ENCODE measurements at places on chromosomes 16 and 17.

- no peak for DNase-seq
Observed at GRCh38 chr17:43745541-43745940, 13.1 kb downstream of the SOST start.

DNA sequence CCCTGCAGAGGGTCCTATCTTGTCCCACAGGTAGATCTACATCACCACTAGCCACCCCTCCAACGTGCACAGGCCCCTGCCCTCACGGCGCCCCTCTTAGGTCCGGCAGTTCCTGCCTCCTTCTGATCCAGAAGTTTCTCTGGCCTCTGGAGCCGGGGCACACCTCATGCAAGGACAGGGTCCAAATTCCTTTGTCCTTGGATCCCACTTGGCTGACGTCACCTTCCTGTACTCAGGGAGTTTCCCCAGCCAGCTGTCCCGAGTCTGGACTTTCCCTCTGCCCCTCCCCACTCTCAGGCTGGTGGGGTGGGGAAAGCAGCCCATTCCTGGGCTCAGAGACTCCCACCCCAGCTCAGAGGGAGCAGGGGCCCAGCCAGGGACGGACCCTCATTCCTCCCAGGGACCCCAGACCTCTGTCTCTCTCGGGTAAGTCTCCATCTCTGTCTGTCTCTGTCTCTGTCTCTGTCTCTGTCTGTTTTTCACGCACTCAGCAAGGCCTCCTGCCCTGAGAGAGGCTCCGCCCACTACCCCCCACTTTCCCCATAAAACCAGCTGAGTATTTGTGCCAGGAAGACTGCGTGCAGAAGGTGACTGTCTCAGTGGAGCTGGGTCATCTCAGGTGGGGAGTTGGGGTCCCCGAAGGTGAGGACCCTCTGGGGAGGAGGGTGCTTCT lies at the start of gene IL32:
TSS of gene IL32 (plus strand) at position 572 of the 673 bp plus-strand sequence. CDS start 172 bp downstream, outside the sequence.
- DNase-seq, result peak; percentile 68

DNA sequence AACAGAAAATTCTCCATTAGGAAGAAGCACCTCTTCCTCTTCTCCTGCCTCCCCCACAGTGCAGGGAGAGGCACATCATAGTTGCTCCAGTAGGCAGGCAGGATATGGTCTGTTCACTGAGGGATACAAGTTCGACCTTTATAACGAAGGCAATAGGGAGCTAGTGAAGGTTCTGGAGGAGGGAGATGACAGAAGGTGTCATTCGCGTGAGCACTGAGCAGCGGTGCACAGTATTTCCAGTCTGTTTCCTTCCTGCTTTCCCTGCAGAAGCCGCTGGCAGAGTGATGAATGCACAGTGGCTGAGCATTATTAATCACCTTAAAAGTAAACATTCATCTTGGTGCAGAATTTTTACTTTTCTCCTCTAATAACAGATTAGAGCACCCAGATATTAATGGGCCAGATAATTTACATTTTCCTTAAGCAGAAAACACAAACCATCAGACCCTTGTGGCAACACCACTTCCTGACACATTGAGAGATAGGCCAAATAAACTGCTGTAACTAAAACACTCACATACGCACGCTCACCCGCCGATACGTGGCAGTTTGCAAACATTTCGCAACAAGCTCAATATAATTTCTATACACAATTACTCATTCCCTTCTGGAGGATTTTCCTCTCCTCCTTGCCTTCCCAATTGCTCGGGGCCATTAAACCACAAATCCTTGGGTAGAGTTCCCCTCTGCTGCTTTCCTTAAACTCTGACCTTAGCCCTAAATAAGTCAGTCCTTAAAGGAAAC lies 69.5 kb downstream of the AIPL1 start:
- DNase-seq, result no peak

DNA sequence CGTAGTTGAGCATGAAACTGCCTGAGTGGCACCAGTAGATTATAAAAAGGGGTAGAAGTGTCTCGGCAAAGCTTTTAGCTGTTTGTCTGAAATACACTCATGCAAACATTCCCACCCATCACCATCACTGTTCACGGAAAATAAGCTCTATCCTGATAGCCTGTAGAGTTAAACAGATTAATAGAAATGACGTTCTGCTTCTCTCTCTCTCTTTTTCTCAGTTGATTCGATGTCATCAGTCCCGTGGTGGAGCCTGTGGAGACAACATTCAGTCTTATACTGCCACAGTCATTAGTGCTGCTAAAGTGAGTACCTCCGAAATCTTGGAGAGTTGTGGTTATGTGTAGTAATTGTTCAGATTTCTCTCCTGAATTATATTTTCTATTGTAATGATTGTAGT lies 224.7 kb downstream of the BCAS3 start:
- DNase-seq, result no peak

GRCh38 chr17:2059547-2060384 lies 4.9 kb downstream of the HIC1 start:
- DNase-seq, result no peak

GRCh38 chr16:1612320-1613111 lies at the start of gene CRAMP1:
TSS of gene CRAMP1 (plus strand) at chr16:1612360. CDS start at chr16:1614640, 2,280 bp downstream.
- peak; percentile 42 for DNase-seq

GRCh38 chr16:8194794-8195193 lies 395.5 kb downstream of the TMEM114 start:
- DNase-seq, result no peak

DNA sequence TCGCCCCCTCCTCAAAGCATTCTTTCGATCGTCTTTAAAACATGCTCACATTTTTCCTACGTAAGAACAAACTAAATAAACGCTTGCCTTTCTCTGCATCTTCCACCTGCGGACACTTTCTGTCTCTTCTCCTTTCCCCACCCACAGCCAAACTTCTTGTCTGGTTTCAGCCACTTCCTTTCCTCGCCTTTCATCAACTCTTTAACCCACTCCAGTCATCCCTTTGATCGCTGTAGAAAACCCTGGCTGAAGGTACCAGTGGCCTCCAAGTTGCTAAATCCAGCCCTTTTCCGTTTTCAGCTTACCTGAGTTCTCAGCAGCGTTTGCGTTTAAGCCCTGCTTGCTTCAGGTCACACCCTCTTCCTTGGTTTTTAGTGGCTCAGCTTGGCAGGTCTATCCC lies 483 bp downstream of the RPA1 start:
- peak; percentile 29 for DNase-seq

DNA sequence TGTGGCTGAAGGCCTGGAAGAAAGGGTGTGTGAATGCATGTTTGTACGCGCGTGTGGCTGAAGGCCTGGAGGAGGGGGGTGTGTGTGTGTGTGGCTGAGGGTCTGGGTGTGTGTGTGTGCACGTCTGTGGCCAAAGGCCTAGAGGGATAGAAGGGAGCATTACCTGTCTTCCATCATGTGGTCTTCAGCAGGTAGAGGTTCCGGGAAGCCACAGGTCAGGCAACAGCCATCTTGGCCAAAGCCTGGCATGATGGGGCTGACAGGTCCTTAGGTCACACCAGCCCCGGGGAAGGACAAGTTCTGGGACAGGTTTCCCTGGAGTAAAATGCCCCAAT lies 5.2 kb downstream of the LITAFD start:
- DNase-seq, result no peak

GRCh38 chr17:82225368-82226029 lies 3.3 kb upstream of the SLC16A3 start:
- DNase-seq, result no peak

DNA sequence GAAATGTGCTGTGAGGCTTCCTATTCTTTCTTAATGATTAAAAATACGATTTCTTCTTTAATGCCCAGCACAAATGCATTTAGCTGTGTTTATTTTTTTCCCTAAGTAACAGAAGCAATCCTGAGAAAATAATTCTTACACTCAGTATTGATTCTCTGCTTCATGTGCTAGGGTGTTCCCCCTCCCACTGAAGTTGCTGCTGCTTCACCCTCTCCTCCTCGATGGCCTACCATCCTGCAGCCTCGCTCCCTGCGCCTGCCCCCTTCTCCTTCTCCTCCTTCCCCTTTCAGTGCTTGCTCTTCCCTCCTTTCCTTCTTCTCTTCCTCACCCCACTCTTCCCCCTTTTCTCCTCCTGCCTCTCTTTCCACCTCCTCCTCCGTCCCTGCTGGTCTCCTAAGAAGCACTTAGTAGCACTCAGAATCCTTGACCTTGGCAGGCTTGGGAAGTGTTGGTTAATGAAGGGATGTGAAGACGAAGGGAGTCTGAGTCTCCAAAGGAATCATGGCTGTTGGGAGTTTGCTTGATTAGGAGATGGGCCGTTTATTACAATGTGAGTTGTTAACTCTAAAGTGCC lies 119.7 kb downstream of the RPTOR start:
- no peak for DNase-seq

DNA sequence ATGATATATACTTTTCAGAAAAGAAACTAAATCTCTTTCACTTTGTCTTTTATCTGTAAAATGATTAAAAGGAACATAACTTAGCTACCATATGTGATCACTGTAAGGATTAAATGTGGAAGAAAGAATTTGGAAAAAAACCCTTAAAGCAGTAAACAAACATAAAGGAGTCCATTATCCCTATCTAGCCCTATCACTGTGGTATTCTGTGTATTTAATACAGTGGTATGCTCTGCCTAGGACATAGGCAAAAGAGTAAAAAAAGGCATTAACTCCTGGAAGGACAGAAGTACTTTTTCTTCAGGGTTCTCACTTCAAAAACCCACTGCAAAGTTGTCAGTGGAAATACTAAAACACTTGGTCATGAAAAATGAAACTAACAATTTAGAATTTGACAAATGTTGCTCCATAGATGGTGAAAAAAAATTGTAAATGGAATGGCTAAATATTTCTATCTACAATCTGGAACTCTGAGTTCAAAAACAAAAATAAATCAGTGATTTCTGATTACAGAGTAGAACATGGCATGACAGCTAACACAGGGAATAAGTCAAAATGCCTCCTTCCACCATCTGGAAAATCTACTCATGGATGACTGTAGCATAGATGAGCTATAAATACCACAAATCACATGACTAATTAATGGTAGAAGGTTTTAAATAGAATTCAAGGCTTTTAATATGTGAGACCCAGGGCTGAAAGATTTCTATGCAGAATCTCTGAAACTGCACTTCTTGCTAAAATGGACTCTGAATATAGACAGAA lies 140.1 kb downstream of the ITFG1 start:
- no peak for DNase-seq

GRCh38 chr16:14121142-14121541 lies 50.0 kb downstream of the MRTFB start:
- no peak for DNase-seq

GRCh38 chr17:48615047-48615962 lies at the start of gene HOXB8:
TSS of gene HOXB8 (minus strand) at chr17:48615292. CDS start at chr17:48614704, 588 bp downstream.
- no peak for DNase-seq

DNA sequence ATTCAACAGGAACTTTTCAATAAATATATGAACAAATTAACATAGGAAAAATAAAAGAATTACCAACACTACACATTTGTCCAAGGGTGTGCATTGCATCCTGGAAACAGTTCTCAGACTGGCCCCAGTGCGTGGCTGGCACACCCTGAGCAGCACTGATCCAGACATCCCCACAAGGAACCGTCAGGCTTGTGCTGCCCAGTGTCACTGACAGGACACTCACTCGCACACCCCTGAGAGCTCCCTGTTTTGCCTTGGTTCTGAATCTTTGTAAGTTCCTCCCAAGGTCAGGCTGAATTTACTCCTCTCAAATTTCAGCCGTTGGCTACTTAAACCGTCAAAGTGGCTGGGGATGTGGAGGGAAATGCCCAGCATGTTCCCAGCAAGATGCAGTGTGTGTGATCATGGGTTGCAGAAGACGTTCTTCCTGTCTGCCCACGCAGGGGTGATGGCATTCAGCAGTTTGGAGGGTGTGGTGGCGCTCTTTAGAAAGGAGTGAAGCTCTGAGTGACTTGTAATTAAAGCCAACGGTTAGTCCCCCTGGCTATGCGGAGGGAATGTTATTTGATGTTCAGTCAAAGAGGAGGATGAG lies 1.7 kb downstream of the MT2A start:
- DNase-seq, result peak; percentile 80

- DNase-seq, result peak; percentile 78
Observed at GRCh38 chr16:68079626-68080344, 5.4 kb upstream of the NFATC3 start.

GRCh38 chr16:9334103-9334502 lies 242.7 kb downstream of the HAPSTR1 start:
- no peak for DNase-seq

DNA sequence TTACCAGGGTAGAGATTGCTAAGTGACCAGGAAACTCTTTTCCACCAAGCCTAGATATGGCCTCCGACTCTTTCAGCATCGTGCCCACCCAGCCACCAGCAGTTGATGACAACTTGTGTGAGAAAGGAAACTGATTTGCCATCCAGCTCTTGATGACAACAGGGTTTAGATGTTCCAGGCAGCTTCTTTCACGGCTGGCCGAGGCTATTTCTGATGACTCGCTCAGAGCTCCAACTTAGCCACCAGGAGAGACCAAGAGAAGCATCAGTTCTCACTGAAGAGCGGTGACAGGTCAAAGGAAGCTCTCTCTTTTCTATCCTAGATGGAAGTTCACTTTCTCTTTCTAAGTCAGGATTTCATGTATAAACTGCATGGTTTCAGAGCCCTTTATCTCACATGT lies 61.2 kb downstream of the MPHOSPH6 start:
- no peak for DNase-seq

GRCh38 chr16:47037396-47037745 lies 63.9 kb upstream of the DNAJA2 start:
- peak; percentile 42 for DNase-seq

DNA sequence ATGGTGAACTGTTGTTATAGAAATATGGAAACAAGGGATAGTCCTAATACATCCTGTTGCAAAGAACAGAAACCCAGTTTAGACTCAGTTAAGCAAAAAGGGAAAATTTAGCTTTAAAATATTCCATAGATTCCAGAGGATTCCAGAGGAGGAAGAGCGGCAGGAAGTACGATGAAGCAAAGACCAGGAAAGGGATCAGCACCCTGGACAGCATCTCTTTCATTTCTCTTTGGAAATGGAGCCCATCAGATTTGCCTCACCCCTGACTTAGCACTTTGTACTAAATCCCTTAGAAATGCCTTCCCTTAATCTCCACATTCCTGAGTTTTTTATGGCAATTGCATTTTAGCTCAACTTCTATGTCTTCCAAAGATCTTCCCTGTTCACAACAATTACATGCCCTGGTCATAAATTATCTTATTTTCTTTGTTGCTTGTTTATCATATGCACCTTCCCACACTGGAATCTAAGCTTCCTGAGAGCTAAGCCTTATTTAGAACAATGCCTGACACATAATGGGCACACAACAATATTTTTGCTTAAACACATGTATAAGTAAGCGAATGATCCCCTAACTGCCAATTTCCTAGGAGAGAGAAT lies 150.0 kb upstream of the RBFOX1 start:
- no peak for DNase-seq

Data from activated naive CD8-positive, alpha-beta T cell treated with anti-CD3 and anti-CD28 coated beads for 36 hours (primary cell).